ENCODE measurements at places on chromosomes 1 and 21. TPM values are rescaled to one million over a fixed set of nuclear protein-coding genes. Genes with fewer than 3 reads are reported as not detected.

GREM2 gene
- polyA plus RNA-seq: 0.03 TPM

TTLL10 gene
- polyA plus RNA-seq: 0.45 TPM

CLIC4 gene
- 114 TPM for polyA plus RNA-seq

SDC3 gene
- polyA plus RNA-seq: 19.8 TPM

ADORA1 gene
- polyA plus RNA-seq: 10.1 TPM

RPTN gene
- polyA plus RNA-seq: not detected

CXADR gene
- 0.11 TPM for polyA plus RNA-seq

NKAIN1 gene
- 0.15 TPM for polyA plus RNA-seq

MYBPH gene
- polyA plus RNA-seq: 0.34 TPM

AMY2A gene
- polyA plus RNA-seq: 0.37 TPM

C1orf210 gene
- polyA plus RNA-seq: 14.5 TPM

IGSF5 gene
- polyA plus RNA-seq: not detected

MATN1 gene
- polyA plus RNA-seq: 0.21 TPM

RAB25 gene
- 11.8 TPM for polyA plus RNA-seq

CACNA1S gene
- not detected for polyA plus RNA-seq

DMRTA2 gene
- not detected for polyA plus RNA-seq

TRIM33 gene
- polyA plus RNA-seq: 5.4 TPM

CRNN gene
- 5.0 TPM for polyA plus RNA-seq

C2CD2 gene
- 52.1 TPM for polyA plus RNA-seq

ELAVL4 gene
- 0.12 TPM for polyA plus RNA-seq

CHD5 gene
- polyA plus RNA-seq: 0.16 TPM

ZFYVE9 gene
- polyA plus RNA-seq: 13.4 TPM

RIMKLA gene
- polyA plus RNA-seq: 0.64 TPM

PDZK1 gene
- 1.4 TPM for polyA plus RNA-seq

CFH gene
- 6.4 TPM for polyA plus RNA-seq
